SJSA1 (cell line): ENCODE measurements at places on chromosomes 3 and 15. TPM values are rescaled to one million over a fixed set of nuclear protein-coding genes. Genes with fewer than 3 reads are reported as not detected.
A peak's percentile ranks its signal among the peaks of the same experiment; 100 is the strongest.

DNA sequence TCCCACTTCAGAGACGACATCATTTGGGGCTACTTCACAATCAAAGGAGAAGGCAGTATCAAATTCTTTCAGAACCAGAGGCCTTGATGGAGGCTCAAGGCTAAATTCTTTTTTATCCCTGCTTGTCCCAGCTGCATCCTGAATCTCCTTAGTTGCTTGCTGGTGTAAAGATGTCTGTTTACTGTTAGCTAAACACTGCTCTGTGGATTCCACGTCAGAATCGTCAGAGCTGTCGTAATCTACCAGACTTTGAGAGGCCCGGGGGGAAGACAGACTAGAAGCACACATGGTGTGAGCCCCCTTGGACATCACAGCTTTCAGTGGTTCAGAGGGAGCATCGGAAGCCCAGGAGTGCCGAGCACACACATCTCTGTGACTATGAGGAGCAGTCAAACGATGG is 32.6 kb downstream of the LINS1 start:
- no peak overlapping the region for H3K4me3 ChIP-seq
- H3K4me1 ChIP-seq = no peaks in the 10 kb centered on the region
- no peaks in the 10 kb centered on the region; the same call in 1 of the 2 replicates for H3K27me3 ChIP-seq
- H3K27ac ChIP-seq = no peak overlapping the region

- no peaks in the 10 kb centered on the region for H3K27me3 ChIP-seq
- H3K4me3 ChIP-seq = no peak overlapping the region
- no peak overlapping the region for H3K27ac ChIP-seq
Measured at GRCh38 chr3:182450942-182451787, 342.1 kb upstream of the ATP11B start.

GRCh38 chr3:10619989-10620832 is 114.8 kb upstream of the ATP2B2 start:
- no peak for DNase-seq
- H3K4me1 ChIP-seq = no peaks in the 10 kb centered on the region
- H3K27ac ChIP-seq = no peak overlapping the region
- H3K36me3 ChIP-seq = no peaks in the 10 kb centered on the region
- no peak overlapping the region for H3K4me3 ChIP-seq
- peaks cover 20% of the 10 kb centered on the region for H3K27me3 ChIP-seq

DNA sequence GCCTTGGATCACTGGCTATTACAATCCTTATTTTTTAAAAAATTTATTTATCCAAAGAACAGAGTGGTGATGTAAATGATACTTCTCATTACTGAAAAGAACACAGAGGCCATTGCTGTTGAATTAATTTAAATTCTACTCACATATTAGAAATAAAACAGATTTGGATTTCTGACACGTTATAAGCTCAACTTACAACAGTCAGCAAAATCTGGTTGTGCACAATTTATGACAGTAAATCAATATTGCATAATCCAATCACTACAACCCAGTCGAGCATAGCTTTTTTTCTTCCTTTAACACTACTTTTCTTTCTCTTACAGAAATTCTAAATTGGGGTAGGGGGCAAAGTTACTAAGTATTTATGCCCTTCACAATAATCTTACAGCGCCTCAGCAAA is 17.3 kb upstream of the HGD start:
- H3K27ac ChIP-seq = no peak overlapping the region
- no peaks in the 10 kb centered on the region for H3K4me1 ChIP-seq
- H3K27me3 ChIP-seq = no peaks in the 10 kb centered on the region
- no peak overlapping the region for H3K4me3 ChIP-seq
- peaks cover 15% of the 10 kb centered on the region; the same call in 1 of the 2 replicates for H3K36me3 ChIP-seq

DNA sequence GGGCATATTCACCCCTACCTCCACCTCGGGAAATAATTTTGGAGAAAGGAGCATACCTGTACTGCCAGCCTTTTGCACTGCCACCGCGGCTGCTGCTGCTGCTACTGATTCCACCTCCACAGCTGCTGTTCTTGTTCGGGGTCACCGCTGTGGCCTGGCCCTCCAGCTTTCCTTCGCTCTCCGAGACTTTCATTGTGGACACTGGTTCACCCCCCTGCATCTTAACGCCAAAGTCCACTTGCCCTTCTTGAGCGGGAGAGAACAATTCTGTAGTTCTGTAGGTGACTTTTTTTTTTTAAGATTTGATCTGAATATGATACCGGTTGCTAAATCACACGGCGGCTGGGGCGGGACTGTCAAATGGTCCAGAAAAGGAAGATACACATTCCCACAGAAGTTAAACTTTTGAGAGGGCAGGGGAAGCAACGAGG is 701 bp downstream of the OSBPL11 start:
- peaks cover 8% of the 10 kb centered on the region; the same call in 1 of the 2 replicates for H3K36me3 ChIP-seq
- no peak for DNase-seq

DNA sequence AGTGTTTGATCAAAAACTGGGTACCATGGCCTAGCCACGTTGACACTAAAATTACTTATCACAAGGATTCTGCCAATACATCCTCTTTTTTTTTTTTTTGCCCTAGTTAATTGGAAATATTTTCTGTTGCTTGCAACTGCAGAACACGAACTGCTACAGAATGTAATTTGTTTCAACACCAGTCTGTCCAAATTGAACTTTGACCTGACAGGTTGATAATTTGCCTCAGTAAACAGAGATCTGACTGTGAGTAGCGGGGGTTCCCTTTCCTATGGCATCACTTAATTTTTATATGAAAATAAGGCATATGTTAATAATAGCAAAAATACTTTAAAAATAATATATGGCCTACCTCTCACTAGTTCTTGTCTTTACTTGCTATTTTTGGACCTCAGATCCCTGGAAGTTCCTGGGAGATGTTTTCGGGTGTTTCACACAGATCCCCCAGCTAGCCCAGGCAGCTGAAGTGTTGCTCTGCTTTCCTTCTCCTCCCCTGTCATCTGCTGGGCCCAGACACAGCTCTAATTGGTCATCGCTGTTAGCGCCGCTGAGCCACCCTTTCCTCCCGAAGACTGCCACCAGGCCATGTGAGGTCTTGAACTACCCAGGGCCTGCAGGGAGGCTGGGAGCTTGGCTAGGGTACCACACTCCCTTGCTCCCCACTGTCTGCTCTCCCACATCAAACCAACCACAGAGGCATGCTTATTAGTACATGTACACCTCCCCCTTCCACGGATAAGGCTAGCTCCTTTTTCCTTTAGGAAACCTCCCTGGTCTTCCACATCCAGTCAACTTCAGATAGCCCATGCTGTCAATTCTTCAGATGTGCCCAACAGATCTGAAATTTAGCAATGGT is 89.8 kb upstream of the RNF7 start:
- no peaks in the 10 kb centered on the region for H3K27me3 ChIP-seq
- H3K4me1 ChIP-seq = no peaks in the 10 kb centered on the region
- no peaks in the 10 kb centered on the region for H3K36me3 ChIP-seq
- DNase-seq = no peak
- no peak overlapping the region for H3K4me3 ChIP-seq
- no peak overlapping the region for H3K27ac ChIP-seq

DNA sequence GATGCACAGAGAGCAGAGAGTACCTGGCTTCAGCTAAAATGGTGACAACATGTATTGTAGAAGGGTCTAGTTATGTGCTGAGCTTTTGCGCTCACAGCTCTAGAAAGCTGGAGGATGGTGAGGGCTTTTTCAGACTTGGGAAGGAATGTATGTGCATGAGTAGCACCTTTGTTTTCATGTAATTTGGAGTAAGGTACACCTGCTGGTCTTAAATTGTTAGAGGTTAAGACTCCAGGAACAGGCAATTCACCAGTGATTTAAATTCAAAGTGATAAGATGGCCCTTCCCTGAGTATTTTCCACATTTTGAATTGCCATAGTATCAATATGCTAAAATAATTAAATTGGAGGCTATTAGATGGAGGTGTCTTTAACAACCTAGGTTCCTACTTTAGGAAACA is 436.4 kb upstream of the GOLIM4 start:
- H3K27me3 ChIP-seq = no peaks in the 10 kb centered on the region
- no peak overlapping the region for H3K27ac ChIP-seq
- no peaks in the 10 kb centered on the region for H3K36me3 ChIP-seq
- H3K4me1 ChIP-seq = no peaks in the 10 kb centered on the region

GRCh38 chr3:81502236-81502635 is 259.2 kb downstream of the GBE1 start:
- no peak for DNase-seq
- no peak overlapping the region for H3K4me3 ChIP-seq
- H3K27ac ChIP-seq = no peak overlapping the region

DNA sequence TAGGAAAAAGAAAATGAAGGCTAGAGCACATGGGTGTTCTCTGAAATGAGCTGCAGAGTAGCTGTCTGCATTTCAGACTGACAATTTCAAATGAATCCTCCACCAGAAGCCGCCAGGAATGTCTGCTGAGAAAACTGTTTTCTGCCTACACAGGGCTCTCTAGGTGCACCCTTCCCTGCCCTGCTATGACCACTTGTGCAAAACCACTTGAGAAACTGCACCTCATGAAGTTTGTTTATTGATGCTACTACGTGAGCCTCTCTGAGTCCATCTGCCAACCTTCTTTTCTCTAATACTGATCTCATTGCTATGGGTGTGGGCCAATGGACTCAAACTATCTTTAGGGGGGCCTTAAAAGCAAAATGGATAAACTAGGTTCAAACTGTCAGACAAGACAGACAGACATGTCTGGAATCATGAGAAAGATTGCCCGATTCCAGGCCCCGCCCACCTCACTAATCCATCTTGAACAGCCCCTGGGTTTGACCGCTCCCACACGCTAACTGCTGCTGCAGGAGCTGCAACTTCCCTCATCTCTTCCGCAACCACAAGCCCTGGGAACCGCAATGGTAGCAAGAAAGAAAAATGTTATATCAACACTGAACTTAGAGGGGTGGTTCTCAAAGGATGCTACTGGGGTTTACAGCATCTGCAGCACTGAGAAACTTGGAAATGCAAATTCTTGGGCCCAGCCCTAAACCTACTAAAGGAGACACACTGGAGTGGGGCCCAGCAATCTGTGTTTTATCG is 9.0 kb upstream of the CD47 start:
- no peaks in the 10 kb centered on the region for H3K27me3 ChIP-seq
- no peak overlapping the region for H3K4me3 ChIP-seq
- H3K36me3 ChIP-seq = no peaks in the 10 kb centered on the region
- peaks cover 12% of the 10 kb centered on the region for H3K4me1 ChIP-seq

DNA sequence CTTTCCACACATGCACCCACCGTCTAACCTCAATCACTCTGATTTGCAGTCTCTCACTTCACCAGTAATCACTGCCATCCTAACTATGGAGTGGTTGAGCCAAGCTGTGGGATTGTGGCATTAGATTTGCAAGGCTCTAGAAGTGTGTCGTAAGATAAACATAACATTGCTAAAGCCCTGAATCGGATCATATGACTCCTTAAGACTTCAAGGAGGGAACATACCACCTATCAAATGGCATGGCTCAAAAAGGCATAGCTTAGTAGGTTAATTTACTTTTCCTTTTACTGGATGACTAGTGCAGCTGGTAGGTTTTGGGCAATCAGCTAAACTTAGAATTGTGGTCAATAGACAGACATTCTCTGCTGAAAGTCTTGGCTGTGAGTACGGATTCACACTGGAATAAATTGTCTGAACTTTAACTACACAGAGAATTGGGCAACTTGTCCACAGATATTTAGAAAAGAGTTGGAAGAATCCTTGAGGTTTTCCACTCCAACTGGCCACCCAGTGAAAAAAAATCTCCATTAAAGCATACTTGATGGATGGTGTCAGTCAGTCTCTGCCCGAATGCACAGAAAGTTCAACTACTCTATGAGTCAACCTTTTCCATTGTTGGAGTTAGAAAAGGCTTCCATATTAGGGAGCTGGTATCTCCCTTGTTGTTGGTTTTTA is 476.7 kb upstream of the CBLB start:
- no peaks in the 10 kb centered on the region for H3K27me3 ChIP-seq
- H3K4me3 ChIP-seq = no peak overlapping the region
- DNase-seq = peak; percentile 40
- H3K4me1 ChIP-seq = peaks cover 15% of the 10 kb centered on the region

DNA sequence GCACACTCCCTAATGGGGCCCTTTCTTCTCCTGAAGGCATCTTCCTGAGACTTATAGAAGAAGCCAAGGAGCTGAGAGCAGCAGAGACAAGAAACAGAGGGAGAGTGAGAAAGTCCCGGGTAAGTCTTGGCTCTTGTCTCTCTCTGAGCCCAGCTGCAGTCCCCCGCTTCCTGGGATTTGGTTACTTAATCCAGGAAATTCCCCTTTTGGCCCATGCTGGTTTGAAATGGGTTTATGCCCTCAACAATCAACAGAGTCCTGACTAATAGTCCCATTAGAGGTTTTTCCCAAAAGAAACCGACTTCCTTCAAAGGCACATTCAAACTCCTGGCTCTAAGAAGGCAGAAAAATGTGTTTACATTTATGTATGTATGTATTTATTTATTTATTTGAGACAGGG is 22.0 kb downstream of the TMEM158 start:
- no peaks in the 10 kb centered on the region for H3K27me3 ChIP-seq
- DNase-seq = peak; percentile 63
- H3K4me1 ChIP-seq = peaks cover 35% of the 10 kb centered on the region
- H3K27ac ChIP-seq = peak overlapping the region; percentile 63
- H3K4me3 ChIP-seq = no peak overlapping the region

GRCh38 chr3:108221911-108222852 is at the start of gene IFT57:
IFT57 (minus strand) TSS chr3:108222424; CDS start chr3:108222322, 102 bp downstream.
- H3K36me3 ChIP-seq = no peaks in the 10 kb centered on the region
- H3K27me3 ChIP-seq = no peaks in the 10 kb centered on the region
- peak; percentile 98 for DNase-seq
- peaks cover 7% of the 10 kb centered on the region; the same call in 1 of the 2 replicates for H3K4me1 ChIP-seq

- DNase-seq = no peak
- no peak overlapping the region for H3K27ac ChIP-seq
- no peaks in the 10 kb centered on the region for H3K27me3 ChIP-seq
- no peaks in the 10 kb centered on the region for H3K4me1 ChIP-seq
- H3K36me3 ChIP-seq = no peaks in the 10 kb centered on the region
Measured at GRCh38 chr3:70308760-70309159, 3.7 kb downstream of the MDFIC2 start.

GRCh38 chr3:80052271-80052670 is 284.5 kb upstream of the ROBO1 start:
- no peak overlapping the region for H3K4me3 ChIP-seq
- H3K36me3 ChIP-seq = no peaks in the 10 kb centered on the region
- no peak for DNase-seq

GRCh38 chr3:52682016-52682415 is 3.7 kb downstream of the PBRM1 start:
- H3K36me3 ChIP-seq = peaks cover 57% of the 10 kb centered on the region
- peaks cover 12% of the 10 kb centered on the region; the same call in 1 of the 2 replicates for H3K4me1 ChIP-seq
- no peak overlapping the region for H3K4me3 ChIP-seq
- H3K27ac ChIP-seq = no peak overlapping the region
- DNase-seq = no peak

GRCh38 chr15:43093026-43093425 is 12.8 kb downstream of the UBR1 start:
- H3K27ac ChIP-seq = no peak overlapping the region
- H3K4me3 ChIP-seq = no peak overlapping the region
- H3K27me3 ChIP-seq = no peaks in the 10 kb centered on the region
- peaks cover 25% of the 10 kb centered on the region for H3K36me3 ChIP-seq

GRCh38 chr15:35466476-35466875 is 79.5 kb downstream of the DPH6 start:
- H3K36me3 ChIP-seq = no peaks in the 10 kb centered on the region
- no peak overlapping the region for H3K27ac ChIP-seq
- no peak for DNase-seq
- no peak overlapping the region for H3K4me3 ChIP-seq

Gene IGSF10
- 0.24 TPM in 1 of 2 replicates, not detected in the other for total RNA-seq

Gene GRK7
- not detected in 2 replicates for total RNA-seq

Gene PTH1R
- total RNA-seq = not detected in 2 replicates
